ENCODE measurements at places on chromosomes 6 and 20. TPM values are rescaled to one million over a fixed set of nuclear protein-coding genes. Genes with fewer than 3 reads are reported as not detected.

- DNase-seq = no peak
Measured at GRCh38 chr20:54170026-54170471, 3.7 kb downstream of the CYP24A1 start.

The CCN6 gene
- total RNA-seq = not detected

GRCh38 chr20:57396212-57396983 is 5.2 kb downstream of the RBM38 start:
- DNase-seq = no peak

DNA sequence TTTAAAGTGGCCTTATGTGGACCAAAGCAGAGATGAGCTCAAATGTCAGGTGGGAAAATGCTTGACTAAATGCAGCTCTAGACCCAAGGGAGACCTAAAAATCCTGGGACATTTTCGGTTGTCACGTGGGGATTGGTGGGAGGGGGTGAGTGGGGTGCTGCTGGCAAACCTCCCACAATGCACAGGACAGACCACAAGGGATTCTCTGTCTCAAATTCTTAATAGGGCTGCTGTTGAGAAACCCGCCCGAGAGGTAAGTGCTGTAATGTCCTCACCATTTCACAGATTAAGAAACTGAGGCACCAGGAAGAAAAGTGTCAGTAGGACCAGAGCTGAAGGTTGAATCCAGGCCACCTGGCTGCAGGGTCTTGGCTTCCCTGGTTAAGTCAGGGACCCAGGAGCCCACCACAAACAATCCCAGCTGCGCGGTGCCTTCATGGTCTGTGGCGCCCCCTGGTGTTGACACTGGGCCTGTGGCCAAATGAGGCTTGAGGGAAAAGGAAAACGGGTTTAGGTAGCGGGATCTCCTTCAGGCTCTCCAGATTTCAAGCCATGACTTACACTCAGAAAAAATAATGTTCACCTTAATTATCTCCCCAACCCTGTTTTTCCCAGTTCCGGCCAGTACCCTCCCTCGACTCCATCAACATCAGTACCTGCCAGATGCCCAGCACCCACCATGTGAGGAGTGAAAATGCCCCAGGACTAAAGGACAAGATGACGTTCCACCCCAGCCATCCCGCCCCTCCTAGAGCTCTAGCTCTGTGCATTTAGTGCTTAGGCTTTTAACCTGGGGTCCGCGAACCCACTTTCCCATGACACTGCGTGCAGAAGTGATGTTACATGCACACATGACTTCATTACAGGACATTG is 7.2 kb downstream of the HLA-G start:
- peak; percentile 81 for DNase-seq

- no peak for DNase-seq
Measured at GRCh38 chr20:63004607-63005364, 2.0 kb downstream of the BHLHE23 start.

The PPP1R16B gene
- 1.0 TPM for total RNA-seq

DNA sequence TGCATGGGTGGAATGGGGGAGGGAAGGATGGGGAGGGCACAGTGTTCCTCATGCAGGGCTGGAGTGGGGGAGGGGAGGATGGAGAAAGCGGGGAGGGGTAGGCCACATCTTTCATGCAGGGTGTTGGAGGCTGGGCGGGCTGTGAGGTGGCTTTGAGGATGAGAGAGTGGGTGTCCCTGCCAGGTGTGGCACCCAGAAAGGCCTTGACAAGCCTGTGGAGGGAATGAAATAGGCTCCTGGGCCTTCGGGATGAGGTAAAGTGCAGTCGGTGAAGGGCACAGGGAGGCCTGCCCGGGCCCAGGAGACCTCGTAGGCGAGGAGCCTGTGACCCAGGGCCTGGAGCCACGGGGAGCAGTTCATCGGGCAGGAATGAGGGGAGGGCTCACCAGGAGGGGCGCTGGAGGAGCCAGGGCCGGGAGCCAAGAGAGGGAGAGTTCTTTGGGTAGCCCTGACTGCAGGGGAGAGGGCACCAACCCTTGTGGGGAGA is 7.6 kb downstream of the CEBPB start:
- no peak for DNase-seq

The ERGIC3 gene
- 117 TPM for total RNA-seq

The STX11 gene
- total RNA-seq = 1.0 TPM

- DNase-seq = no peak
Measured at GRCh38 chr6:6863970-6864639, 243.7 kb upstream of the RREB1 start.

DNA sequence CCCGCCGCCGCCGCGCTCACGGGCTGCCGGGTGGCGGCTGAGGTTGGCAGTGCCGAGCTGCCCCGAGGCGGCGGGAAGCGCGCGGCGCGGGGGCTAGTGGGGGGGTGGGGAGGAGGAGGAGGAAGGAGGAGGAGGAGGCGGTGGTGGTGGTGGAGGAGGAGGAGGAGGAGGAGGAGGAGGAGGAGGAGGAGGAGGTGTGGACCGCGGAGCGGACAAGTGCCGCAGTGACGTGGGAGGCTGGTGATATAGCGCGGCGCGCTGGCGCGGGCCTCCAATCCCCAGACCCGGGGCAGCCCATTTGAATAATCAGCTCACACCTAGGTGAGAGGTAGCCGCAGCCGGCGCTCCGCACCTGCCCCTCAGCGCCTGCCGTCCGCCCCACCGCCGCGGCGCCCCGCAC is at the start of gene FOXA2:
Gene FOXA2, minus strand, starts transcription at position 51 of the 400 bp plus-strand sequence. CDS start 294 bp downstream, outside the sequence.
- peak; percentile 93 for DNase-seq

- no peak for DNase-seq
Measured at GRCh38 chr20:45374966-45375365, 3.2 kb downstream of the TP53TG5 start.

DNA sequence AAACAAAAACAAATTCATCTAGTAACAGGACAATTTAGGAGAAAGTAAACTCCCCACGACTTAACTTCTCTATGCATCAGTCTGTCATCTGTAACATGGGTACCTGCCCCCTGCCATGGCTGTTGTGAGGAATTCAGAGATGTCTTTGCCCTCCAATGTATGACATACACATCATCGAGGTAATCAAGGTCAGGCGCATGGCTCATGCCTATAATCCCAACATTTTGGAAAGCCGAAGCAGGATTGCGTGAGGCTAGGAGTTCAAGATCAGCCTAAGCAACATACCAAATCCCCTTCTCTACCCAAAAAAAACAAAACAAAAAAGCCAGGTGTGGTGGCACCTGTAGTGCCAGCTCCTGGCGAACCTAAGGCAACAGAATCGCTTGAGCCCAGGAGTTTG is 9.0 kb downstream of the EEF1A1 start:
- no peak for DNase-seq

The PRRT1 gene
- 0.52 TPM for total RNA-seq

DNA sequence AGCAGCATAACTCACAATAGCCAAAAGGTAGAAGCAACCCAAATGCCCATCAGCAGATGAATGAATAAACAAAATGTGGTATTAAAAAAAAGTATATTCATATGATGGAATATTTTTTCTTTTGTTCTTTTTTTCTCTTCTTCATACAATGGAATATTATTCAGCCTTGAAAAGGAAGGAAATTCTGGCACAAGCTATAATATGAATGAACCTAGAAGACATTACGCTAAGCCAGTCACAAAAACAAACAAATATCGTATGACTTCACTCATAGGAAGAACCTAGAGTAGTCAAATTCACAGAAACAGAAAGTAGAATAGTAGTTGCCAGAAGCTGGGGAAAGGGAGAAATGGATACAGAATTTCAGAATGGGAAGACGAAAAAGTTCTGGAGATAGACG is 63.7 kb downstream of the RBL1 start:
- DNase-seq = no peak

DNA sequence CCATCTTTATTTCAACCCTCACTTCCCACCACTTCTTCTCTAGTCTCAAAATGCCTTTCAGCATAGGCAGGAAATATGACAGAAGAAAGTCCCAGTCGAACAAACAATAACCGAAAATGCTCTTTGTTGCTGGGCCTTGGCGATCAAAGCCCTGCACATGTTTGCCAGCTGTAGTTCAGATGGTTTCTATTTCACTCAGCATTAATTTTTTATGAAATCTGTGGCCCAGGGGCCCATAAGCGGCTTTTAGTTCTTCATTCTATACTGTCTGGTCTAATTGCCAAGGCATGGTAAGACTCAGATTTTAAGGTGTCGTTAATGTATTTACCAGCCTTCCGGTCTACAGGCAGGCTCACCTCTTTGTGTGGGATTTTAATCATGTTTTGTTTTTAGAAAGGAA is 10.9 kb upstream of the F13A1 start:
- DNase-seq = no peak

DNA sequence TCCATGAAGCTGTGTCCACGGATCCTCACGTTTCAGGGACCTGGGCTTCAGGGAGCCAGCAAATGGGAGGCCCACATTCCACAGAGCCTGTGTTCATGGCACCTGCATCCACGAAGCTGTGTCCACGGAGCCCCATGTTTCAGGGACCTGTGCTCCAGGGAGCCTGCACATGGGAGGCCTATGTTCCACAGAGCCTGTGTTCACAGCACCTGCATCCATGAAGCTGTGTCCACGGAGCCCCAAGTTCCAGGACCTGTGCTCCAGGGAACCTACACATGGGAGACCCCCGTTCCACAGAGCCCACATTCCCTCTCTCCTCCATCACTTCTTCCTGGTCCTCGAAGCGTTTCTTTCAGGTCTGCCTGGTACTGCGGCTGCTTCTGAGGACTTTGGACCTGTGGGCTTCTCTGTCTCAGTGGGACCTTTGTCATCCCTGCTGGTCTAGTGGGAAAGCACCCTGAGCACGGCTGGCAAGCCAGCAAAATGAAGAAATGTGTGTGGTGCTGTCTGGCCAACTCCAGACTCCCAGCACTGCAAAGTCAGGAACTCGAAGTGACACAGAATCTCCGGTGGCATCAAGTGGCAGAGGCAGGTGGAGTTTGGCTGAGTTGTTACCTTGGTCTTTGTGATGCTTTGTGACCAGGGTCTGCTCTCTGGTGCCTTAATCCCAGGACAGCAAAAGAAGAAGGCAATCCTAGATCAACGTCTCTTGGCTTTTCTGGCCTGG is 245.9 kb downstream of the DLL1 start:
- DNase-seq = no peak

DNA sequence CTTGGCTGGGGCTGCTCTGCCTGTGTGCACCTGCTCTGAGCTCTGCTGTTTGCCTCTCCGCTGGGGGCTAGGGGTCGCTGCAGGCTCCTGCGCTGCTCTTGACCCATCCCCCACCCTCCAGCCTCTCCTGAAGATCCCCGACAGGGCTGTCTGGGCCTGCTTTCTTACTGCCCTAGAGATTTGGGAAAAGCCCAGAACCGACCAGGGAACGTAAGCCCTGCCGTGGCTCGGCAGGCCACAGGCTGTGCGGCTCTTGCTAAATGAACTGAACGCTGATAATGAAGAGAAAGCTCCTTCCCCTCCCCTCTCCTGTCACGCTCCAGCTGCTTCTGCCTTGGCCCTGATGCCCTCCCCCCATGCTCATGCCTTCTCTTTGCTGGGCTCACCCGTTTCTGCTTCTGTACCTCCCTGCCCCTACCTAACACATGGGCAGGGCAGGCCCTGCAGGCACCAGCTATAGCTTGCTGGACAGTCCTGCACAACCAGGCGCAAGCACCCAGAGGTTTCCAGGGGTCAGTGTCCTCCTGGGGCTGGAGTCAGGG is 32.0 kb upstream of the PCMTD2 start:
- DNase-seq = no peak

GRCh38 chr6:81735756-81736380 is 16.6 kb downstream of the TENT5A start:
- no peak for DNase-seq

- no peak for DNase-seq
Measured at GRCh38 chr6:169165561-169166300, 87.9 kb downstream of the THBS2 start.

GRCh38 chr6:104325341-104326172 is 534.2 kb downstream of the HACE1 start:
- peak; percentile 37 for DNase-seq

The KHDC1 gene
- 1.8 TPM for total RNA-seq

- DNase-seq = no peak
Measured at GRCh38 chr6:66675906-66676305, 968.9 kb upstream of the EYS start.

- DNase-seq = no peak
Measured at GRCh38 chr6:130944486-130944885, 117.3 kb downstream of the SMLR1 start.

DNA sequence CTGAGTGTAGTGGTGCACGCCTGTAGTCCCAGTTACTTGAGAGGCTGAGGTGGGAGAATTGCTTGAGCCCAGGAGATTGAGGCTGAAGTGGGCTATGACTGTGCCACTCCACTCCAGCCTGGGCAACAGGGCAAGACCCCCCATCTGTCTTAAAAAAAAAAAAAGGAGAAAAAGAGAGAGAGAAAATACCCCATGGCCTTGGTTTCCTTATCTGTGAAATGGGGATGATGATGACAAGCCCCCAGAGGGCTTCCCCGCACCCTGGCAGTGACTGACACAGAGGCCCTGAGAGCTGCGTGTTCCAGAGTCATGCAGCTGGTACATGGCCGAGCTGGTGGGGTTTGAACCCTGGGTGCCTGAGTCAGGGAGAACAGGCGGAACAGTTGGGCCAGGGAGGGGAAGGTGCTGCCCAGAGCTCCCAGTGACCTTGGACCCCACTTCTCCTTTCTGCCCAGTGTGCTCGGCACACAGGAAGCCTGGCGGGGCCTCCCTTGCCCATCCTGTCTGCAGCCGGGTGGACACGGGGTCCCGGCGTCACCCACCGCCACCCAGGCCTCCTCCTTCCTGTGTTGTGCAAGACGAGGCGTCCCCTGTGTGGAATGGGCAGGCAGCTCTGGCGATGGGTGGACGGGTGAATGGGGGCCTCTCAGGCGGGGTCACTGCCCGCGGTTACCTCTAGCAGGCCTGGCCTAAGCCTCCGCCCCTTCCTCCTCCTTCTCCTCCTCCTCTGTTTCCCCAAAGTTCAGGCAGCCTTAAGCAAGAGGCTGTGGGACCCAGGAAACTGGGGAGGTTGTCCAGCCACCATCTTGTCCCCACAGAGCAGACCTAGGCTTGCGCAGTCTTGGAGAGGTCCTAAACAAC is 84.2 kb downstream of the CEBPB start:
- peak; percentile 79 for DNase-seq

Data from pancreas (tissue), 10 donors.